Spinal cord (tissue), 10 donors: ENCODE measurements at places on chromosomes 12 and 14. TPM values are rescaled to one million over a fixed set of nuclear protein-coding genes. Genes with fewer than 3 reads are reported as not detected.

The PTPRR gene
- 32.7 TPM for total RNA-seq

The PIWIL1 gene
- total RNA-seq, result 0.17 TPM

The KRT3 gene
- total RNA-seq, result 0.10 TPM

The MYF5 gene
- not detected for total RNA-seq

The CEBPE gene
- total RNA-seq, result 0.17 TPM

The AMHR2 gene
- 0.50 TPM for total RNA-seq

DNA sequence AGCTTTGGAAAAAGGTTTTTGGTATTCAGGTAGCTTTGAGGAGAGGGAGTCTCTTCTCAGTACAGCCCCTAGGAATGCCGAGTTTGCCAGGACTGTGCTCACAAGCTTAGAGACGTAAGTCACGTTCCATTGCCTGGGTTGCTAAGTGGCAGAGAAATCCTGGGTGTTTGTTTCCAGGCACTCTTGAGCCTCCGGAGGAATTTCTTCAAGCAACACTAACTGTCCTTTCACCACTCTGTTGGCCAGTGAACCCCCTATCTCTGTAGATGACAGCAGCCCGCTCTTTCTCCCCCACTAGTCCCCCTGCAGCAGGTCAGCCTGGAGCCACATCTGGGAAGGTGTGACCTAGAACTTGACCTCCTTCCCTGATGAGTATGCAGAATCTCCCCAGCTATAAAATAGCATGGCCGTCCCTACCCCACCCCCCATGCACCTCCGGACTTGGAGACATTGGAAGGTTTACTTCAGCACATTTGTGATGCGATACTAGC, 162.7 kb downstream of the ZFP36L1 start:
- no peaks in the 10 kb centered on the region for H3K27me3 ChIP-seq
- peak; percentile 68 for DNase-seq
- H3K27ac ChIP-seq, result peak overlapping the region; percentile 44
- no peak overlapping the region for H3K4me3 ChIP-seq
- peaks cover 70% of the 10 kb centered on the region for H3K4me1 ChIP-seq

DNA sequence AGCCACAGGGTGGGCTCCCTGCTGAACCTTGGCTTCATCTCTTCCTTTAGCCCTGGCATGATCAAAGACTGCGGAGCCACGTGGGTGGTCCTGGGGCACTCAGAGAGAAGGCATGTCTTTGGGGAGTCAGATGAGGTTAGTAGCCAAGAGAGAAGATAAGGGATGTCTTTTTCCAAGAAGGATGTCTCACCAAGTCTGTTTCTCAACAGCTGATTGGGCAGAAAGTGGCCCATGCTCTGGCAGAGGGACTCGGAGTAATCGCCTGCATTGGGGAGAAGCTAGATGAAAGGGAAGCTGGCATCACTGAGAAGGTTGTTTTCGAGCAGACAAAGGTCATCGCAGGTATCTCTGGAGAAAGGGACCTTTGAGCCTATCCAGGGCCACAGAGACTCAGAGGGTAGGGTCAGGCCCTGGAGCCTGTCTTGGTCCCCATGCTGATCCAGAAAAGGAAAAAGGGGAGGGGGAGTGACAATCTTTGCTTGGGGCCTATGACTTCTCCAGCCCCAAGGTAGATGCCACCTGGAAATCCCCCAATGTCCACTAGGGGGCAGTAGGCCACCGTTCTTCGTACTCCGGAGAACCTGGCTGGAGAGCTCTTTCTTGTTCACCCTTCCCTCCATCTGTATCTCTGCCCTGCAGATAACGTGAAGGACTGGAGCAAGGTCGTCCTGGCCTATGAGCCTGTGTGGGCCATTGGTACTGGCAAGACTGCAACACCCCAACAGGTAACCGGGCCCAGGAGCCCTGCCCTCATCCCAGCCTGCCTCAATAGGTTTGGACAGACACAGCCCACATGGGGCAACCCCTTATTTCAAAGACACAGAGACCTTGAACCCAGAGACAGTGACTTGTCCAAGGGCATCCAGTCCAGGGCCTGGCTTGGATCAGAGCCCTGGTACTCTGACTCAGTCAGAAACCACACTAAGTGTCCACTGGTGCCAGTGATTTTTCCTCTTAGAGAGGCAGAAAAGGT, 2.0 kb downstream of the TPI1 start:
- no peaks in the 10 kb centered on the region for H3K27me3 ChIP-seq
- peaks cover 53% of the 10 kb centered on the region for H3K36me3 ChIP-seq
- DNase-seq, result peak; percentile 70
- H3K4me1 ChIP-seq, result peaks cover 51% of the 10 kb centered on the region
- no peak overlapping the region for H3K27ac ChIP-seq

DNA sequence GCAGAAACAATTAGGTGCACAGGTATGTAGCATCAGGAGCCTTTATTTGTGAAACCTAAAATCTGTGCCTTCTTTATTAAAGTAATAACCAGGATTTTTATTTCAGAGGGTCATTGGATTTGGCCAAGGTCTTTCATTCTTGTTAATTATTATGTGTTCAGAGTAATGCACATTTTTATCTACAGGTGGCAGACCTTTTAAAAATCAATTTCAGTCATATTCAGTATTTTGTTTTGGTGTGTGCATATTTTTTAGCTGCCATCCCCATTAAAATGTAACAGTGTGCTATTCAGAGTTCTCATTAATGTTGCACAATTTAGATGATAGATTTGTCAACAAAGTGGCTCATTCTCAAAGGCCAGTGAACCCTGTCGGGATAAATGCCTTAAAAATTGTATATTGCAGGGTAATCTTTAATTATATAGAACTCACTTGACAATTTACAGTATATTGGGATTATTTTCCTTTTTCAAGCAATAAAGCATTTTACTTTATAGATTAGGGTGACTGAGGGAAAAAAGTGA, 319.3 kb upstream of the SOX5 start:
- no peaks in the 10 kb centered on the region for H3K27me3 ChIP-seq
- no peak overlapping the region for H3K4me3 ChIP-seq
- H3K36me3 ChIP-seq, result no peaks in the 10 kb centered on the region
- no peak overlapping the region for H3K27ac ChIP-seq
- DNase-seq, result no peak
- H3K4me1 ChIP-seq, result no peaks in the 10 kb centered on the region

DNA sequence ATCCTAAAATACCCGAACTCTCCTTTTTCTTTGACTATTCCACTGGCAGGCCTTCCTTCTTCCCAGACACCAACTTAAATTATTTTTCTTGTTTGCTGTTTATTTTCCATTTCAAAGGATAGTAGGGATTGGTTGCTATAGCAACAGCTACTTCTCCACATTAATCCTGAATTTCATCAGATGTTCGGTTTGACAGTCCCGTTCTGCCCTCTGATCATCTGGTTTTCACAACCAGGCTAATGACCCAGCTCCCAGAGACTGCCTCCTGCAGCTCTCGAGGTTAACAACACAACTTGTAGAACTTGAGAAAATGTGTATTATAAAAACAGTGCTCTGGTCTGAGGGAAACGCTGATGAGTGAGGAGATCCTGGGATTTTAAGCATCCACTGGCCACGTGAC, 45.5 kb downstream of the NUAK1 start:
- no peak for DNase-seq
- H3K27me3 ChIP-seq, result no peaks in the 10 kb centered on the region
- H3K4me3 ChIP-seq, result no peak overlapping the region
- H3K36me3 ChIP-seq, result peaks cover 3% of the 10 kb centered on the region
- H3K27ac ChIP-seq, result peak overlapping the region; percentile 22

DNA sequence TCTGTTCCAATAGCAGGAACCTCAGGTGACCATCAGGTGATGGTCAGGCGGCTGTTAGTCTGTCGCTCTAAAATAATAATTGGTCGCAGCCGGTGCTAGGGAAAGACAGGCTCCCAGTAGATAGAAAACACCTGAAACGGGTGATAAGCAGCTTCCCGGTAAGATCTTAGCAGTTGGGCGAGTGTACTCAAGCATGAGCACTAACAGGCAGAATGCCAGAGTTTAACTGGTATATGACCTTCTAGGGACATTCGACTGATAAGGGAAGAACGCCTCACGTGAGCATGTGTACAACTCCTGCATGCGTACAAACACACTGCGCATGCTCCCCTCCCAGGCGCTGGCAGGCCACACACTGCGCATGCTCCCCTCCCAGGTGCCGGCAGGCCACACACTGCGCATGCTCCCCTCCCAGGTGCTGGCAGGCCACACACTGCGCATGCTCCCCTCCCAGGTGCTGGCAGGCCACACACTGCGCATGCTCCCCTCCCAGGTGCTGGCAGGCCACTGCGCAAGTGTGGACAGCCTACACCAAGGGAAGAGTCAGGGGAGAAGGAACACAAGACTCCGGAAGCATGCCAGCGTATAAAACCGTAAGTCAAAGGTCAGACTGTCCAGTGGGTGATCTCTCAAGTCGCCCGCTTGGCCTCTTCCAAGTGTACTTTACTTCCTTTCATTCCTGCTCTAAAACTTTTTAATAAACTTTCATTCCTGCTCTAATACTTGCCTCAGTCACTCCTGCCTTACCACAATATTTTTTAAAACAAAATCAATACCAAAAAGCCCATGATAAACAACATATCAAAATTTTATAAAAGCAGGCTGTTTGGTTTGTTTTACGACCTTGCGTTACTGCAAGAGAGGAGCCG, 24.5 kb downstream of the GPRC5D start:
- peak; percentile 69 for DNase-seq
- peak overlapping the region; percentile 14 for H3K4me3 ChIP-seq
- H3K27me3 ChIP-seq, result no peaks in the 10 kb centered on the region
- H3K4me1 ChIP-seq, result no peaks in the 10 kb centered on the region
- H3K36me3 ChIP-seq, result no peaks in the 10 kb centered on the region
- H3K27ac ChIP-seq, result no peak overlapping the region

GRCh38 chr12:120356567-120357030, 12.4 kb downstream of the MSI1 start:
- no peaks in the 10 kb centered on the region for H3K27me3 ChIP-seq
- no peak overlapping the region for H3K4me3 ChIP-seq
- DNase-seq, result no peak
- peaks cover 32% of the 10 kb centered on the region for H3K4me1 ChIP-seq
- H3K27ac ChIP-seq, result no peak overlapping the region
- H3K36me3 ChIP-seq, result peaks cover 85% of the 10 kb centered on the region

DNA sequence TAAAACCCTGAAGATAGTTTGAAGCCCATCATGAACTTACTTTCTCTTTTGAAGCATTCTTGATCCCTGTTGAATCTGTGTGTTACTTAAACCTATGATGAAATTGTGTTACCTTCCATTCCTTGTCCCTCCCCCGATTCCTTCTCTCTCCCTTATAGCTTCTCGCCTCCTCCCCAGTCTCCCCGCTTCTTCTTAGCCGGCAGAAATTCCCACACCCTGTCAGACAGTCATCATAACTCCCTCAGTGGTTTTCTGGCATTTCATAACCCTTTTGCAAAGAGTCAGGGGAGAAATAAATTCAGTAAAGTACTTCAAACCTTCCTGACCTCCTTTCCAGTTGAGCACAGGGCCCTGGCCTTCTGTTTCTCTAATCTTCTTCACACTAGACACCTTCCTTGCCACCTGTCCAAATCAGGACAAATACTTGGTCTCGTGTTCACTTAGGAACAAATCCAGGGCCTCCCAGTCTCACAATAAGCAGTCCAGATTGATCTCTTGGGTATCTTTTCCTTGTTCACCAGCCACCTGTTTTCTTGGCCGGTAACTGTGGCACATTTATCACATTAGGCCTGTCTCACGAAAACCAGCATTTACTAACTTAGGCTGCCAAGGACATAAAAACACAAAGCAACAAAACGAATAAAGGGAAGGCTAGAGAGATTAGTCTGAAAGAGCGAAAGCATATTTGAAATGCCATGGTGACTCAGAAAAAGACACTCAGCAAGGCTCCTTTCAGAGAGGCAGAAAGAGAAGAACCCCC, 355.9 kb downstream of the TMTC2 start:
- DNase-seq, result no peak
- peak overlapping the region; percentile 22 for H3K27ac ChIP-seq
- H3K36me3 ChIP-seq, result no peaks in the 10 kb centered on the region
- no peaks in the 10 kb centered on the region for H3K4me1 ChIP-seq
- no peak overlapping the region for H3K4me3 ChIP-seq

DNA sequence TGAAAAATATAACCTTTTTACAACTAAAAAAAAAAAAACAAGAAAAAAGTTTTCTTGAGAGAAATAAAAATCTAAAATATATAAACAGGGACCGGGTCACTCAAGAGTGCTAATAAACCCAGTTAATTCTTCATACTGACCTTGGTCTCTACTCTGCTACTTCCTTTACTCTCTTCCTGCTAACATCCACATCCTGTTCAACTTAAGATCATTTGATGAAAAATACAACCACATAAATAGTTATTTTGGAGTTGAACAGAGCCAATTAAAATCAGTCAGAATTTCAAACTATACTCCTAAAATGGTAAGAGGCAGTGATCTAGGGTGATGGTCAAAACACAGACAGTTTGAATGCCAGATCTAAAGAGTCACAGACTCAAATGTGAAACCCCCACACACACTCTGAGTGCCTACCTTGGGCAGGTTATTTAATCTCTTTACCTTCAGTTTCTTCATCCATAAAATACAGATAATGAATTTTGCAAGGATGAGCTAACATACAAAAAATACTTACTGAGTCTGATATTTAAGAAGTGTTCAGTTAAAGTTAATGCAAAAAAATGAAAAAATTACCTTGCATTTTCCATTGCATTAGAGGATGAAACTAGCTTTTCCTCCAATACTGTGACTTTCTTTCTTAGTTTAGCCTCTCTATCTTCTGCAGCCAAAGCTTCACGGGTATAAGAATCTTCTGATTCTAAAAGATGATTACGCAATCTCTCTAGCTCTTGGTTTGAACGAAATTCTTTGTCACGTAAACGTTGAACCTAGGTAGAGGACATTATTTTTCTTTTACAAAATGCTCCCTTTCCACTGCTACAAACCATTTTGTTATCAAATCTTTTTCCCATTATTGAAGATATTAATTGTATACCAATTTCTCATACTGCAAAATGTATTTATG, 40.9 kb downstream of the TRIP11 start:
- H3K36me3 ChIP-seq, result peaks cover 10% of the 10 kb centered on the region
- no peaks in the 10 kb centered on the region for H3K27me3 ChIP-seq
- no peak for DNase-seq
- H3K27ac ChIP-seq, result no peak overlapping the region
- no peaks in the 10 kb centered on the region for H3K4me1 ChIP-seq
- H3K4me3 ChIP-seq, result no peak overlapping the region

- DNase-seq, result no peak
- H3K27me3 ChIP-seq, result no peaks in the 10 kb centered on the region
- peaks cover 15% of the 10 kb centered on the region for H3K36me3 ChIP-seq
- no peak overlapping the region for H3K4me3 ChIP-seq
- peaks cover 100% of the 10 kb centered on the region for H3K4me1 ChIP-seq
Observed at GRCh38 chr14:93008381-93008780, 85.4 kb downstream of the CHGA start.

- H3K4me3 ChIP-seq, result no peak overlapping the region
- H3K36me3 ChIP-seq, result peaks cover 6% of the 10 kb centered on the region
- H3K27ac ChIP-seq, result no peak overlapping the region
- DNase-seq, result no peak
Observed at GRCh38 chr14:39396448-39396847, 35.8 kb downstream of the FBXO33 start.

- no peaks in the 10 kb centered on the region for H3K36me3 ChIP-seq
- peaks cover 22% of the 10 kb centered on the region for H3K4me1 ChIP-seq
- no peak for DNase-seq
- H3K27ac ChIP-seq, result no peak overlapping the region
- H3K27me3 ChIP-seq, result peaks cover 74% of the 10 kb centered on the region
Observed at GRCh38 chr14:60515511-60516289, 6.8 kb downstream of the SIX6 start.
